ENCODE measurements at places on chromosomes 4 and X. TPM values are rescaled to one million over a fixed set of nuclear protein-coding genes. Genes with fewer than 3 reads are reported as not detected.

- DNase-seq, result no peak
These were observed 18.7 kb upstream of the WFS1 start for GRCh38 chr4:6250984-6251295.

DNA sequence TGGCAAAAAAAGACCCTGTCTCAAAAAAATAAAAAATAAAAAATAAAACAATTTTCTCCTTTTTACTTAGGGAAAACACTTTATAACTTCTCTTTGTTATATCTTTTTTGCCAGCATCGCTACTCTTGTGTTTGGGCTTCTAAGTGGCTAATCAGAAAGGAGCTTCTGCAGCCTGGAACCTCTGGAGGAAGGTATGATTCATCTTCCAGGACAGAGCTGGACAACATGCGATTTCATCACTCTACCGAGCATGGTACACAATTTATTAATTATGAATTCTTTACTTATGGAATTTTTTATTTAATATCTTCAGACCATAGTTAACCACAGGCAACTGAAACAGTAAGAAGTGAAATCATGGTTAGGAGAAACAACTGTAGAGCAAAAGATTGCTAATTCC lies 1254.3 kb upstream of the AGA start:
- DNase-seq, result no peak

GRCh38 chr4:4968161-4968725 lies 51.0 kb downstream of the CYTL1 start:
- no peak for DNase-seq

DNA sequence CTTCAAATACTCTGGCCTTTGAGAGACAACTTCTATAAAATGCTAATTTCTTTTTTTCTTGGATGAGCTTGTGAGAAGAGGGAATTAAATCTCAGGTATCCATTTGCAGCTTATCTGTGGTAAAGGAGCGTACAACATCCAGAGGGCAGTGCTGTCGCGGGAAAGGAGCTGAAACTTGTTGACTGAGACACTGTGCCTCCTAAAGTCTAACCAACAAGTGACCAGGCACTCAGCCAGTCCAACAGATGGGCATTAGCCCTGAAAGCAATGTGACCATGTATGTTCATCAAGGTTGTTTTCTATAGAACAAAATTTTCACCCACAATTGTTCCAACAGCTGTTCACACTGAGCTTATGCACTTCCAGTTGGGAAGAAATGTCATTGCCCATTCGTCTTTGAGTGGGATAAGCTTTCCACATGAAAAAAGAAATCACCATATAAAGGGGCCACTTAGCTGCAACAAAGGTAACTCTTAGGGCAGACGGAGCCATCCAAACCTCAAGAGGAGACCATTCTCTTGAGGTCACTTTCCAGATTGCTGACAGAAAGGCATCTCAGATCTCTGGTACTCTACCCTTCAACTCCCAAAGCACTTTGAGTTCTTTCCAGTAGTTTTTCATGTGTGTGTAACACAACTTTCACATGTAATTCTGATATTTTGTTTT lies 244.8 kb upstream of the NEIL3 start:
- no peak for DNase-seq

CTAG2 gene
- not detected for total RNA-seq

Data from Peyer's patch (tissue), 4 donors.